Mammary epithelial cell (primary cell): ENCODE measurements at places on chromosomes 5 and 9. TPM values are rescaled to one million over a fixed set of nuclear protein-coding genes. Genes with fewer than 3 reads are reported as not detected.

Gene FOXD4L3
- 0.05 TPM for polyA plus RNA-seq

Gene STPG3
- polyA plus RNA-seq, result not detected

Gene FOXI1
- not detected for polyA plus RNA-seq

Gene GGTA1
- not detected for polyA plus RNA-seq

Gene GRXCR2
- not detected for polyA plus RNA-seq

Gene DYNC2I2
- 60.7 TPM for polyA plus RNA-seq
